NCI-H1436 (cell line): ENCODE measurements at places on chromosomes 5 and 9.

DNA sequence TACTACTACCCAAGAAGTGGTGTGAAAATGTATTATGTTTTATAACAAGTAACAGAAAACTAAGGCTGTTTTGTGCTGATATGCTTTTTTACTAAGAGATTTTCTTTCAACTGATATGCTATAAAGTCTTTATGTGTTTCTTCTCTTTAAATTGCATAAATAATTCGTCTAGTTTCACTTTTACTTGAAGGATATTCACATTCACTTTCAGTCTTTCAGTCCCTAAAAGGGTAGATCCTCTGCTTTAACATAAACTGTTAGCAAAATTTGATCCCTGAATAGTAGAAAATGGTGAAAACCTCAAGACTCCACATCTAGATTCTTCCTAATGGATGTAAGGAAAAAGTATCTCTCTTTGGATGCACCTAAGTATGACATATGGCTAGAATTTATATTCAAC lies 69.0 kb upstream of the FST start:
- DNase-seq, result no peak

GRCh38 chr5:139299486-139299885 lies 5.9 kb downstream of the MATR3 start:
- DNase-seq, result no peak

DNA sequence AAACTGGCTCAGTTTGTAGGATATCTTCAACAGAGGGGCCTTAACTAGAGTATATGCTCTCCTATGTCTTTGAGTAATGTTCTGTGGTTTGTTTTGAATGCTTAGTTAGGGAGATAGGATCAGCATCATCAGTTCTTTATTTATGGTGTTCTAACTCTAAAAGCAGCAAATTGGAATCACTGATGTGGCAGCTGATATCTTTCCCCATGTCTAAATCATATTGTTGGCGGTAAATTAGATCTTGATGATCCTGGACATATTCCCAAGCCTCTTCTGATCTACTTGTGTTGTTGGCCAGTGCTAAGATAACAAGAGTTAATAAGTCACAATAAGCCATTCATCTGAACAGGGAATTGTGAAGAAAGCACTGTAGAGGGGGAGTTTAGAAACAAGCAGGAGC lies 332.4 kb upstream of the DAB2 start:
- no peak for DNase-seq

DNA sequence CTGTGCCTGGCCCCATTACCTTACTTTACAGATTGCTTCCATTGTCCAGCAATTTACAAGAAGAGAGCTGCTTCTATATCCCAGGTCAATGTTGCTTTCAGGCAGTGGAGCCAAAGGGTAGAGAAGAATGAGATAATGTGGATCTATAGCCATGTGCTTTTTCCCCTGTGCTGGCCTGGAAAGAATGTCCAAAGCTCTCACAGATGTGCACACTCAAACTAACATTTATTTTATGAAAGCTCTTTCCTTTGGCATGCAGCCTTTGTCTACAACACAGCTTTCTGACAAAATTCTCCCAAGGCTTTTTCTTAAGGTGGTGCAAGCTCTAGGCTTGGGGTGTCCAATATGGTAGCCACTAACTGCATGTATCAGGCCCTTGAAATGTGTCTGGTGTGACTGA lies 217.3 kb downstream of the LRRC70 start:
- no peak for DNase-seq

GRCh38 chr5:23419115-23419514 lies 88.3 kb upstream of the PRDM9 start:
- no peak for DNase-seq

DNA sequence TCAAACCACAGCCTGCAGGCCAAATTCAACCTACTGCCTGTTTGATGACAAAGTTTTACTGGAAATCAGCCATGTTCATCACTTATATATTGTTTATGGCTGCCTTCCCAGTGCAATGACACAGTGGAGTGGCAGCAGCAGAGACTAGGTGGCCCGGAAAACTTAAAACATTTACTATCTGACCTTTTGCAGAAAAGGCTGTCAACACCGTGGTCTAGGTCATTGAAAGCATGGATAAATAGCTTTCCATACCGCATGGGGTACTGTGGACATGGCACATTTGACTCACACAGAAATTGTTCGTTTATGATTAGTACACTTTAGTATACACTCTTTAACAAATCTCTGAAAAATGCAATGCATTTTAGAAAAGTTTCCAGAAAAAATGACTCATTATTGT lies 298.3 kb upstream of the EFNA5 start:
- DNase-seq, result no peak

DNA sequence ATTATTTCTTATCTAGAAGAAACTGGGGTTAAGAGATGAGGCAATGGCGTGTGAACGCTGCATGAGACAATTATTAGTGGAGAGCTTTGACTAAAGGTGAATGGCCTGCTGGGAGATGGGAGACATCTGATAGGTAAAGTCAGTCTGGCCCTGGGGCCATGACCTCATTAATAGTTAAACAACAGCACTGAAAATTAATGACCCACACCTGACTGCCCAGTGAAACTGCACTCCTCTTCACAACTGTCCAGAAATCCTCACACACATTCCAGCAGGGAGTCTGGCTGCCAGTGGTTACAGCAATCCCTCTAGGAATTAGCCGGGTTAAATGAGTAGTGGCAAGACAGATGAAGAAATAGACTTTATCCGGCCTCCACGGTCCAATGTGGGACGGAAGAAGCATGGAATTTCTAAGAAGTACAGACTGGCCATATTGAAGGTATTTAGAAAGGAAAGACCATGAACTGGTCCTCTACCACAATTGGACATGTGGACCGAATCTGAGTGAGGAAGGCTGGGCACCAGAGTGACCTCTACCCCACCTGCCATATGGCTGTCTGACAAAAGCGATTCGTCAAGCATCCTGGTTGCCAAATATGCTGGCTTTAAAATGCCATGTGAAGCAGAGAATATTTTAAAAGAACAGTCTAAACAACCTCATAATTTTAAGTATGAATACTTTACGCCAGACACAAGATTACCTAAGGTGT lies 138.4 kb downstream of the EFNA5 start:
- DNase-seq, result no peak

DNA sequence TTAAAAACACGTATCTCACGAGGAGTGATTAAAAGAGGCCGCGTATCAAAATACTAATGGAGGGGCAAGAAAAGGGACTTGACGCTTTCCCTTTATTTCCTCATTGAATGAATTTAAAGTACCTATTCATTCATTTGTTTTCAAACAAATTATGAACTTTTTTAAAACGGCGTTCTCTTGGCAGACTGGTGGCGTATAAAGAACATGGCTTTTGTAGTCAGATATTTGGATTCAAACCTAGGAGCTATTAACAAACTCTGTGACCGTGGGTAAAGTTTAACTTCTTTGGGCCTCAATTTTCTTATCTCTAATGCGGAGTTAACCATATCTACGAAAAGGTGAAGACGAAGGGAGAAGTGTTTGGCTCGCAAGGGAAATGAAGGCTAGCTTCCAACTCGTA lies 876 bp downstream of the CAAP1 start:
- DNase-seq, result no peak

GRCh38 chr5:60811105-60811504 lies 33.0 kb downstream of the ELOVL7 start:
- no peak for DNase-seq

DNA sequence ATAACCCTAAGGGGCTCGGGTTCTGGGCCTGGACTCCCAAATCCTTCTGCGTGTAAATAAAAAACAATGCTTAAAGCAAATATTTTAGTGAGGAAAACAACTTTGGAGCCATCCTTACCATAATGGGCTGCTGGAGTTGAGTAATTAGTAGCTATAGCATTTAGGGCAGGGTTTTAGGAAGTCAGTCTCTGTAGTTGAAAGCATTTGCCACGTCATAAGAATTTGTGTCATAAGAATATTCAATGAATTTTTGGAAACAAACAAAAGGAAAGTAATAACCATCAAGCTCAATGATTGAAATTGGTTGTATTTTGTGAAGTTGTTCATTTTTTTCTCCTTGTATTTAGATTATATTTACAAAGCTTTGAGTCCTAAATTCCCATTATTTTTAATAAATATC lies 114.8 kb upstream of the ELL2 start:
- DNase-seq, result no peak

- no peak for DNase-seq
These were observed 131.9 kb downstream of the GABBR2 start for GRCh38 chr9:98576859-98577258.

DNA sequence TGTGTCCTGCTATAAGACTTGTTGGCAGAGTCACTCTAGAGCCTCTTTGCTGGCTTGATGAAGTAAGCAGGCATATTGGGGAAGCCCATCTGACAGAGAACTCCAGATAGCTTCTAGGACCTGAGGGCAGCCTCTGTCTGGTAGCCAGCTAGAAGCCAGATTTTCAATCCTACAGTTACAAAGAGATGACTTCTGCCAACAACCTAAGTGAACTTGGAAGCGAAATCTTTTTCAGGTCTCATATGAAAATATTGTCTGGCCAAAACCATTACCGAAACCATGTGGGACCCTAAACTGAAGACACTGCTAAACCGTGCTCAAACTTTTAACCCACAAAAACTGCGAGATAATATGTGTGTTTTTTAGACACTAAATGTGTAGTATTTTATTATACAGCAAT lies 140.9 kb downstream of the MRPS30 start:
- DNase-seq, result no peak

DNA sequence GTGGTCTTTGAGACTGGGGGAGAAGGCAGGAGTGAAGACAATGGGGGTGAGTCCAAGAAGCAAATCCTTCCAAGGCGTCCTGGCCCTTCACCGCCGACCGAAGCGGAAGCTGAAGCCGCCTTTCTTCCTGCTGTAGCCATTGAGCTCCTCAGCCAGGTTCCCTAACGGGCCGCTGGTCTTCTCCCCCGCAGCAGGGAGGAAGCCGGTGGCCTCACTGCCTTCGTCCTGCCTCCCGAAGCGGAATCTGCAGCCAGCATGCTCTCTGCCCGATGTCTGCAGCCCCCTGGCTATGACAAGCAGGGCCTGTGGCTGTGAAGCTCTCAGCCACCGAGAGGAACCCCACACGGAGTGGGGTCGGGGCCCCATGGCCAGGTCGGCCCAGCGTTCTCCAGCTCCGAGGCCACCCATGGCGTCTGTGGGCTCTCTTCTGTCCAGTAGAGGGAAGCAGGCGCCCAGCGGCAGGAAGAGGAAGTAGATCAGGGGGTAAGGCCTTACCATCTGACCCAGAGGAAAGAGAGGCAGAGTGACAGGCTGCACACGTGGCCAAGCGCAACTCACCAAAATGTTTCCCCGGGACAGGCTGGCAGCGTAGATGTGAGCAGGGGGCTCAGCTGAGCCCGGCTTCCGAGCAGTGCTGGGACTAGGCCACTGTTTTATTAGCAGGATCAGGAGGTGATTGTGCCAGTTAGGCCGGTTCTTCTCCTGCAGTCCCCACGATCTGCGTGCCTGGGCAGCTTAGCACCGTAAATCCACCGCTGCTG lies 3.1 kb downstream of the QRFP start:
- no peak for DNase-seq

DNA sequence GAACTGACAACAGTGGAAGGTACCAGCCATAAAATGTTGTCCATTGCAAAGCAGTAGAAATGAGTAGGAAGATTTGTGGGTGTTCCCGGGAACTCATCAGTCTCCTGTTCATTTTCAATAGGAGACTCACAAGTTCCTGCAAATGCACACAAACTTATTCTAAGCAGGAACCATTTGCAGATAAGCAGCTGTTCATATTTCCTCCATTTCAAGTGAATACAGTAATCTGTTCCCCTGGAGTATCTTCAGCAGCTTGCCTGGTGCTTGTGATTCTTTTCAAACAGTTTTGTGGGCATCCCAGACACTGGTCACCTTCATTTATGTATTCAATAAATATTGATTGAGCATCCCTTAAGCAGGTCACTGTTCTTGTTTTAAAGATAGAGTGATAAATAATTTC lies 1315.5 kb upstream of the C9orf72 start:
- DNase-seq, result no peak

GRCh38 chr9:93906195-93906880 lies 48.8 kb downstream of the BARX1 start:
- DNase-seq, result no peak

GRCh38 chr9:107940616-107941595 lies 451.3 kb upstream of the KLF4 start:
- DNase-seq, result no peak

DNA sequence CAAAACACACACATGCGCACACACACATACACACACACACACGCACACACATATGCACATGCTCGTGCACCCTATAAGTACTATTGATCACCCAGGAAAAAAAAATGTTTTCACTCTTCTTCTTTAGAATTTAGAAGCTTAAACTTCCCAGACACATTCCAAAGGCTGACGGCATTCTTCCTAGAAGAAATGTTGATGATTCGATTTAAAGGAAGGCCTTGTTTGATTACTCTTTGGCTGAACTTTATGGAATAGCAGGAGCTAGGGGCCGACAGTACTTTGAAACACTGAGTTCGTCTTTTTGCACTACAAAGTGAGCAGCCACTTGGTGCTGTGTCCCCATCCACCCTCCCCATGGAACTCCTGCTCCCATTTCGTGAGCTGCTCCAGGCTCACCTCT lies 113.2 kb downstream of the EGFLAM start:
- no peak for DNase-seq

DNA sequence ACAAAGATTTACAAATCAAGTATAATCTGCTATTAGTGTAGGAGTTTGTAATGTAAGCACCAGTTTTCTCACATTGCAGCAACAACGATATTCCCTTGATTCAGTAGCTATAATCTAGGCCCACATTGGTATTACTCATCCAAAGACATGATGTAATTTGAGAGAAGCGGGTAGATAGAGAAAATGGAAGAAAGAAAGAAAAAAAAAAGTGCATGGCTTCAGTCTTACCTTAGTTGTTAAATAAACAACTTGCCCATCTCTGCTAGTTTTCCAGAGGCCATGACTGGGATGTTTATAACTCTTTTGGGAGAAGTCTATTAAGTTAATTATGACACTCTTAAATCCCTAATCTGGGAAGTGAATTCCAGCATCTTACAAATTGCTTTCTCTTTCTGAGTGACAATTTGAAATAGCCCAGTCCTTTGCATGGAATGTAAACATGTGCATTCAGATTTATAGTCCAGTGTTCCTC lies 2.8 kb downstream of the MELK start:
- no peak for DNase-seq

DNA sequence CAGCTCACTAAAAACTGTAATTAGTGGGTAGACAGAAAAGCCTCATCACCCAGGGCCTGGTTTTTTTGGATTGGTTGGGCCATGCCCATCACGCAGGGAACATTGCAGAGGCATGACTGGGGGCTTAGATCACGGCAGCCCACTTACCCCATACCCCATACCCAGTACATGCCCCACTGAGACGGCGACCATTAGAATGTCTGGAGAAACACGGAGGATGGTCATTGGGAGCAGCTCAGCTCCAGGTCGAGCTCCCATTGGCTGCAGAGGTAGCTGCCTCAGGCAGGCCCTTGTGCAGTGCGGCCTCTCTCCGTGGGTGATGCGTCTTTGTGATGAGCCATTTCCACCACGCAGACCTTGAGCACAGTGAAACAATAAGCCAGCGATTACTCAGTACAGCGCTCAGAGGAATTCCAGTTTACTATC lies 204.0 kb downstream of the GADD45G start:
- DNase-seq, result no peak

DNA sequence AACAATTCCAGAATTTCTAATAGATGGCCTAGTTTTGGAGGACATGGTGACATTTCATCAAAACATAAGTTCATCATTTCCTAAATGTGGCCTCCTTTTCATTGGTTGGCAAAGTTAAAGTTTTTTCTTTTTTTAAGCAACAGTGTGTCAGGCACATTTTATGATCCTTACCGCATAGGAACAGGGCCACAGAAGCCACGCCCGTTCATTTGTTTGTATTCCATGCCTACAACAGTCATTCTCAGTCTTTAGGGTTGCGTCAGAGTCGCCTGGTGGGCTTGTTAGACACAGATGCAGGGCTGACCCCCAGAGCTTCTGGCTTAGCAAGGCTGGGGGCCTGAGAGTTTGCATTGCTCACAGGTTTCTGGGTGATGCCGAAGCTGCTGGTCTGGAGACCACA lies 130.2 kb downstream of the HSD17B3 start:
- no peak for DNase-seq
